ENCODE measurements at places on chromosomes 1 and 21.

- no peak overlapping the region for H3K27ac ChIP-seq
- no peaks in the 10 kb centered on the region for H3K36me3 ChIP-seq
- no peaks in the 10 kb centered on the region for H3K27me3 ChIP-seq
- no peak for DNase-seq
These were observed 22.1 kb downstream of the GRIK3 start for GRCh38 chr1:37012226-37012625.

- no peaks in the 10 kb centered on the region for H3K27me3 ChIP-seq
- no peaks in the 10 kb centered on the region for H3K4me1 ChIP-seq
- peak; percentile 44 for DNase-seq
These were observed 898 bp downstream of the C1orf174 start for GRCh38 chr1:3898994-3899753.

- no peak for DNase-seq
- no peaks in the 10 kb centered on the region for H3K27me3 ChIP-seq
- no peak overlapping the region for H3K4me3 ChIP-seq
- H3K27ac ChIP-seq = no peak overlapping the region
These were observed 15.9 kb downstream of the ERRFI1 start for GRCh38 chr1:8010080-8010664.

DNA sequence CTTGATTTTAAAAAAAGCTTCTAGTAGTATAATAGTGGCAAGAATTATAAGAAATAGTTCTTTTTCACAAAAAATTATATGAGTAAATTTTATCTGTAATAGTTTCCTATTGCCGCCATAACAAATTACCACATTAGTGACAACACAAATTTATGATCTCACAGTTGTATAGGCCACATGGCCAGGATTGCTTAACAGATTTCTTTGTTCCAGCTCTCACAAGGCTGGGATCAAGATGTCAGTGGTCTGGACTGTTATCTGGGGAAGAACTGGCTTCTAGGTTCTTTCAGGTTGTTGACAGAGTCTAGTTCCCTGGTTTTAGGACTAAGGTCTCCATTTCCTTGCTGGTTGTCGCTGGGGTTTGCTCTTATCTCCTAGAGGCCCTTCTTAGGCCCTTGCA, 236.4 kb downstream of the USP25 start:
- H3K4me3 ChIP-seq = no peak overlapping the region
- peak; percentile 35 for DNase-seq
- no peaks in the 10 kb centered on the region for H3K36me3 ChIP-seq
- H3K27me3 ChIP-seq = no peaks in the 10 kb centered on the region
- H3K4me1 ChIP-seq = no peaks in the 10 kb centered on the region

GRCh38 chr1:30887485-30888315, 20.9 kb downstream of the SDC3 start:
- no peaks in the 10 kb centered on the region for H3K36me3 ChIP-seq
- H3K27ac ChIP-seq = peak overlapping the region; percentile 3
- H3K4me3 ChIP-seq = no peak overlapping the region

DNA sequence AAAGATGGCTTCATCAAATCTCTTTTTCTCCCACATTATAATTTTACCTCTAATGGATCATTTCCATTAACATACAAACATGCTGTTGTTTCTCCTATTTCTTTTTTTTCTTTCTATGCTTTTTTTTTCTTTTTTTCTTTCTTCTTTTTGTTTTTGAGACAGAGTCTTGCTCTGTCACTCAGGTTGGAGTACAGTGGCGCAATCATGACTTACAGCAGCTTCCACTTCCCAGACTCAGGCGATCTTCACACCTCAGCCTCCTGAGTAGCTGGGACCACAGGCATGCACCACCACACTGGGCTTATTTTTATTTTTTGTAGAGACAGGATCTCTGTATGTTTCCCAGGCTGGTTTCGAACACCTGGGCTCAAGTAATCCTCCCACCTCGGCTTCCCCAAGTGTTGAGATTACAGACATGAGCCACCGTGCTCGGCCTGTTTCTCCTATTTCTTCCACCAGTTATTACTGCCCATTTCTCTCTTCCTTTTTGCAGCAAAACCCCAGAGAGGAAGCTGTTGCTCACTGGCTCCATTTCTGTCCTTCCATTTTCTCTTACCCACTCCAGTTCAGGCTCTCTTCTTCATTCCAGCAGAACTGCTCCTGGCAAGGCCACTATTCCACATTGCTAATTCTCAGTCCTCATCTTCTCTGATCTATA, 32.1 kb upstream of the OPRD1 start:
- no peak overlapping the region for H3K27ac ChIP-seq
- H3K4me1 ChIP-seq = peaks cover 4% of the 10 kb centered on the region
- H3K36me3 ChIP-seq = peaks cover under 1% of the 10 kb centered on the region
- DNase-seq = no peak
- H3K27me3 ChIP-seq = no peaks in the 10 kb centered on the region

GRCh38 chr1:143497374-143497747, 474.4 kb downstream of the FAM72C start:
- no peak for DNase-seq
- no peaks in the 10 kb centered on the region for H3K36me3 ChIP-seq
- H3K27me3 ChIP-seq = no peaks in the 10 kb centered on the region
- no peak overlapping the region for H3K4me3 ChIP-seq

DNA sequence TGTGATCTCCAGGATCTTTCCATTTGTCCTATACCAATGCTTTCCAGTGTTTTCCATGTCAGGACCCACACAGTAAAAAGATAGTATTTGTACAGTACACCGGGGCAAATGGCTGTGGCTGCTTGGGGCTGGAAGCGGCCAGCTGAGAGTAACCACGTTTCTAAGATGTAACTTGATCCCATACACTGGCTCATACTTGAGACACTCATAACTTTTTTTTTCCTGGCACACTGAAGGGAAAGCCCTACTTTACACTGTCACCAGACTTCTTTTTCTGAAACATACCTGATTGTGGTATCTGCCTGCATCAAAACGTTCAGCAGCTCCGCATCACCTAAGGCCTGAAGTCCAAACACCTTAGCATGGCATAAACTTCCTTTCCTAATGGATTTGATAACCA, 21.6 kb downstream of the VPS13D start:
- no peaks in the 10 kb centered on the region for H3K27me3 ChIP-seq
- no peak for DNase-seq
- no peak overlapping the region for H3K4me3 ChIP-seq
- H3K4me1 ChIP-seq = no peaks in the 10 kb centered on the region

DNA sequence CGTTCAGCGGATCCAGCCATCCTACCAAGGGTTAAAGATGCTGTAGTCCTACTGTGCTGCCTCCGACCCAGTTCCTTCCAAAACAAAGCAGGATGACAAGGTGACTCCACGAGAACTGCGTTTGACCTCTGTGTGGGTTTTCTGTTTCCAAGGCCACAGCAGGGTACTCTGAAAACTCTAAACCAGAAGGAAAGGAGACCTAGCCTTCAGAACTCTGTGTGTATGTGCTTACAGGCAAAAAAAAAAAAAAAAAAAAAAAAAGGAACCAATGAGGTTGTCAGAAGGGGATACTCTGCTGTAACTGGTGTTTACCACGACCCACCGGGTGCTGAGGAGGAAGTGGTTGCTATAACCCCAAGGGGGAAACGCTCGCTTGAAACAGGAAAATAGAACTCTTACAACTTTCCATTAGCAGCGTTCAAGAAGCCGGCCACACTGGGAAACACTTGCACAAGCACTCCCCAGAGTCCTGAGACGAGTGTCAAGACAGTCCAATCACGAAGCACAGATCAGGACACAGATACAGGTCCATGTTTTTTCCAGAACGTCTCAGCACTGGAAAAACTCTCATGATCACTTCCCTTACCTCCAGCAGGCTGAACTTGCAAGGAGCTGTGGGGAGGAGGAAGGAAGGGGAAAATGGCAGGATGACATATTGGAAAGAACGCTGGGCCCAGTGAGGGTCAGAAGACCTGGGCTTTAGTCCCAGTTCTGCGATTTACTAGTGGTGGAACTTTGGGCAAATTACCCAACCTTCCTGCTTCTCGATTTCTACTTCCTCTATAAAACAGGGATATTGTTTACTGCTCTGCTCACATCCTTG, 64.0 kb downstream of the ITPKB start:
- DNase-seq = no peak
- peaks cover 12% of the 10 kb centered on the region for H3K4me1 ChIP-seq
- H3K27ac ChIP-seq = no peak overlapping the region
- H3K36me3 ChIP-seq = no peaks in the 10 kb centered on the region
- no peak overlapping the region for H3K4me3 ChIP-seq

- H3K27me3 ChIP-seq = no peaks in the 10 kb centered on the region
- no peaks in the 10 kb centered on the region for H3K36me3 ChIP-seq
- no peak overlapping the region for H3K4me3 ChIP-seq
- DNase-seq = no peak
- H3K27ac ChIP-seq = no peak overlapping the region
- no peaks in the 10 kb centered on the region for H3K4me1 ChIP-seq
These were observed 191.0 kb downstream of the TPR start for GRCh38 chr1:186183970-186184628.

GRCh38 chr1:15354580-15354965, 55.1 kb upstream of the EFHD2 start:
- DNase-seq = no peak
- H3K27me3 ChIP-seq = no peaks in the 10 kb centered on the region
- H3K4me3 ChIP-seq = no peak overlapping the region
- H3K36me3 ChIP-seq = no peaks in the 10 kb centered on the region
- no peak overlapping the region for H3K27ac ChIP-seq

GRCh38 chr1:44289530-44289929, 65.5 kb downstream of the ERI3 start:
- H3K4me1 ChIP-seq = peaks cover 10% of the 10 kb centered on the region
- no peaks in the 10 kb centered on the region for H3K36me3 ChIP-seq
- H3K4me3 ChIP-seq = no peak overlapping the region
- H3K27me3 ChIP-seq = no peaks in the 10 kb centered on the region
- H3K27ac ChIP-seq = no peak overlapping the region
- no peak for DNase-seq

DNA sequence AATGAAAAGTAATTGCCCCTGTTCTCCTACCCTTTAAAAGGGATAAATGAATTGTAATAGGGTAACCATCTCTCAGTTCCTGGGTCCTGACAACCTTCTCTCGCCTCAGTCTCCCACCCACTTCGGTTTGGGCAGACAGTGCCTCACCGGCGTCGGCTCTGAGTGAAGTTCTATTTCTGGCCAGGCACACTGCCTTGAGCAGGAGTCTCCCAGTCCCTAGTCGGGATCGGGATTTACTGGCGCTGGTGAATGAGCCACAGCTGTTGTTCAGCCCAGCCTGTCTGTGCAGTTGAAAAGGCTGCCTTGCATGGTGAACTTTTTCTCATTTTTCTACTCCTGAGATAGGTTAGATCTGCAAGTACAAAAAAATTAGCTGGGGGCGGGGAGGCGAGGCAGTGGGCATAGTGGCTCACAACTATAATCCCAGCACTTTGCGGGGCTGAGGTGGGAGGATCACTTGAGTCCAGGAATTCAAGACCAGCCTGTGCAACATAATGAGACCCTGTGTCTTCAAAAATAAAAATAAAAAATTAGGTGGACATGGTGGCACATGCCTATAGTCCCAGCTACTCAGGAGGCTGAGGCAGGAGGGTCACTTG, 7.4 kb downstream of the PLEKHM2 start:
- H3K27me3 ChIP-seq = no peaks in the 10 kb centered on the region
- H3K4me3 ChIP-seq = no peak overlapping the region

DNA sequence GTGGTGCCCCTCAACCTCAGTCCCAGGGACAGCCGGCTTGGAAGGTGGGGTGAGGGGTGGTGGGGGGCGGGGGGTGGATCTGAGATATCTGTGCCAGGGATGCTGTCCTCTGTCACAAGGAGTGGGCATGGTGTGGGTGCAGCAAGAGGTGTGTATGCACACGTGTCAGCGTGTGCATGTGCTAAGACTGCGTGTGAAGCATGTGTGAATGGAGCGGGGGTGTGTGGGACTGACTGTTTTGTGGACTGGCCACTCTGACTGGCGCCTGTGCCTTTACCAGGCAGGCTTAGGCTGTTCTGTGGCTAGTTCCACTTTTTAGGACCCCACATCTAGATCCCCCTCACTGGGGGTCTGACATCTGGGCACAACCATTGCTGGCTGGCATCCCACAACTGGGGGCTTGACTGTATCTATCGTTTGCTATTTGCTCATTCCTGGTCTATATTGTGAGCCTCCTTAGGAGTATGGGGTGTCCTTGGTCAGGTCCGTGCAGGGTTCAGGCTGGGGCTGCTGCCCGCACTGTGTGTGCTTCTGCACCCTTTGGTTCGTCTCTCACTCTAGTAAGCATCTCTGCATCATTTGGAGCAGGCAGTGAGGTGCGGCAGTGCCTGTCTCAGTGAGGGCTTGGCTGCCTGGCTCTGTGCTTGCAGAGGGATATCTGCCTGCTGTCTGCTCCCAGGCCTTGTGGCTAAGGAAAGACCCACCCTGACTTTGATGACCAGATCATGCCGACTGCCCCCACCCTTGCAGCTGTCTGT, 1.9 kb downstream of the AMPD2 start:
- no peak for DNase-seq
- H3K27me3 ChIP-seq = no peaks in the 10 kb centered on the region
- H3K27ac ChIP-seq = no peak overlapping the region
- no peak overlapping the region for H3K4me3 ChIP-seq
- H3K36me3 ChIP-seq = no peaks in the 10 kb centered on the region

DNA sequence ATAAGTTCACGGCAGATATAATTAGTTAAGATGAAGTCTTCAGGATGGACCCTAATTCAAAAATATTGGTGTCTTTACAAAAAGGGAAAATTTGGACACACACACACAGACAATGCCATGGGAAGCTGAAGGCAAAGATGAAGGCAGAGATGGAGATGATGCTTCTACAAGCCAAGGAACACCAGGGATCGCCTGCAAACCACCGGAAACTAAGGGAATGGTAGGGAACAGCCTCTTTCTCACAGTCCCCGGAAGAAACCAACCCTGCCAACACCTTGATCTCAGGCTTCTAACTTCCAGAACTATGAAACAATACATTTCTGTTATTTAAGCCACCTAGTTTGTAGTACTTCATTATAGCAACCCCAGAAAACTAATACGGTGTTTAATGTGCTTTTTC, 15.1 kb upstream of the SERTAD4 start:
- no peaks in the 10 kb centered on the region for H3K36me3 ChIP-seq
- no peak overlapping the region for H3K27ac ChIP-seq
- no peaks in the 10 kb centered on the region for H3K27me3 ChIP-seq
- no peak overlapping the region for H3K4me3 ChIP-seq

DNA sequence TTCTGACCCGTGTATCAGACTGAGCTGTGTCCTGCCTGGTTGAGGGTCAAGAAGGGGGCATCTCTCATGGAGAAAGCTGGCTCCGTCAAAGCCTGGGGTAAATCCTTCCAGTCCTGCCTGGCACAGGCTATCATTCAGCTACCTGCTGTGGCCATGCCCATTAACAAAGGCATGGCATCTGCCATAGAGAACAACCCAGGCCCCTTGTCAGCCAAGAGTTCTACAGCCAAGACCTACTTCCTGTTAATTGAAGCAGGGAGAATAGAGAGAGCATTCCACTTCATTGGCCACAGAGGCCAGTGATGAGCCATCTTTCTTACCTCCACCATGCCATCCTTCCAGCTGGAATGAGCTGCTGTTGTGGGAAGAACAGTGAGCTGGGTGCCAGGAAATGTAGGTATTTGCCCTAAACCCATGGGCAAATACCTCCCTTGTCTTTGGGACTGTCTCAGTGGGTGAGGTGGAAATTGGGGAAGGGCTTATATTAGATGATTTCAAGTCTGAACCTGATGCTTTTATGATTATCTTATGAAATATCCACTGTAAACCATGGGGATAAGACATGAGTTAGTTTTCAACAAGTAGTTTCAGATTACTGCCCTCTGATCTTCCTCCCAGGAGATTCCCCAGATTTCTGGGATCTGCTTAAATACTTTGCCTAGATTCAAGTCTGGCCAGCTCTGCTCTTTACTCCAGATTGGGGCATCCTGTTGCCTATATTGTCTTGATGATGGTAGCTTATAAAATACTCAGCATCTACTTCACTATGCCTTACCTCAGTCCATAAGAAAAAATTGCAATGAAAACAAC, 11.2 kb upstream of the KCNQ4 start:
- H3K36me3 ChIP-seq = peaks cover 2% of the 10 kb centered on the region
- no peak for DNase-seq
- H3K4me1 ChIP-seq = no peaks in the 10 kb centered on the region
- H3K27me3 ChIP-seq = no peaks in the 10 kb centered on the region
- H3K27ac ChIP-seq = no peak overlapping the region

Data from mesendoderm (in vitro differentiated cells).